GM23338 (cell line): ENCODE measurements at places on chromosomes 4 and X. TPM values are rescaled to one million over a fixed set of nuclear protein-coding genes. Genes with fewer than 3 reads are reported as not detected.

DNA sequence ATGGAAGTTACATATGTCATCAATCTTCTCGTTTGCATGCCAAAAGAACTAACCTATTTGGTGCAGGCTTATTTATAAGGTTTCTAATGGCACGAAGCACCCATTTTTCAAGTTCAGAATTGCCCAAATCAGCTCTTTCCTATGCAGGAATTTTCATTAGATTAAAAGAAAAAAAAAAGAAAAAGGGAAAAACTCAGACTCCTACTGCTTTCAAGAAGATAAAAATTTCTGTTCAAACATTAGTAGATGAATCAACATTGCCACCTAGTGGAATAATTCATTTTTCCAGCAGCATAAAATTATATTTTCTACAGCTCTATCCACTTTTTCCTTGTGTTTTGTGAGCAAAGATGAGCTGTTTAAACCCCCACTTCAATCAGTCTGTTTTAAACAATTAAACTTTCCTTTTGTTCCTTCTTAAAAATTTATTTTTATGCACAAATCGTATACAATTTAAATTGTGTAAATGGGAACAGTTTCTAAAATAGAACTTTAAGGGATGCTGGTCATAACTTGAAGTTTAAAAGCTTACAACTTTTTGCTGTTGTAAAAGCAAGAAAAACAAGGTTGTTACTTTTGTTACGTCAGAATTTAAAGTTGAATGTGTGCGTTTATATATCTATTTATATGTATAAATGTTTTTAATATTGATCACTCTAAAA is 309.9 kb downstream of the ARAP2 start:
- DNase-seq: peak; percentile 65

GRCh38 chrX:53071604-53072417 is 10.4 kb upstream of the TSPYL2 start:
- peak; percentile 77 for DNase-seq

- no peak for DNase-seq
Measured at GRCh38 chr4:81740487-81740886, 268.8 kb upstream of the RASGEF1B start.

- DNase-seq: no peak
Measured at GRCh38 chrX:96361844-96362243, 322.8 kb upstream of the DIAPH2 start.

DNA sequence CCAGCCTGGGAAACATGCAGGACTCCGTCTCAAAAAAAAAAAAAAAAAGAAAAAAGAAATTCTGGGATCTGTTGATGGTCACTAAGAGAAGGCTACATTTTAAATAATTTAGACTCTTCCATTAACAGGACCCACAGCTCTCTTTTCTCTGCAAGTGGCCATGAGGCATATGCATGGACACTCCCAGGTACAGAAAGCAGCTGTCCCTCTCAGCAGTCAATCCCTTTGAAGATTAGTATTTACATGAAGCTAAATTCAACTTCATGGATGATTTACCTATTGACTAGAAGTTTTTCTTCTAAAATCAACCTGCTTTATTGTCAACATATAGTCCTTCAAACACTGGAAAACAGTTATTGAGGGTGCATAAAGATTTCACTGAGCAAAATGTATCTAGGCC is 139.9 kb downstream of the CPEB2 start:
- no peak for DNase-seq

NOX1 gene
- polyA plus RNA-seq: 0.23 and 0.31 TPM in 2 replicates

- no peak for DNase-seq
Measured at GRCh38 chrX:45164021-45164621, 36.6 kb downstream of the DIPK2B start.

GRCh38 chrX:850471-850916 is 219.9 kb downstream of the SHOX start:
- peak; percentile 39 for DNase-seq

GRCh38 chrX:31199840-31200114 is 127.9 kb upstream of the FTHL17 start:
- peak; percentile 39 for DNase-seq

UBA1 gene
- polyA plus RNA-seq: 97.7 and 104 TPM in 2 replicates

GRCh38 chrX:153888344-153888743 is 2.4 kb upstream of the L1CAM start:
- no peak for DNase-seq

DNA sequence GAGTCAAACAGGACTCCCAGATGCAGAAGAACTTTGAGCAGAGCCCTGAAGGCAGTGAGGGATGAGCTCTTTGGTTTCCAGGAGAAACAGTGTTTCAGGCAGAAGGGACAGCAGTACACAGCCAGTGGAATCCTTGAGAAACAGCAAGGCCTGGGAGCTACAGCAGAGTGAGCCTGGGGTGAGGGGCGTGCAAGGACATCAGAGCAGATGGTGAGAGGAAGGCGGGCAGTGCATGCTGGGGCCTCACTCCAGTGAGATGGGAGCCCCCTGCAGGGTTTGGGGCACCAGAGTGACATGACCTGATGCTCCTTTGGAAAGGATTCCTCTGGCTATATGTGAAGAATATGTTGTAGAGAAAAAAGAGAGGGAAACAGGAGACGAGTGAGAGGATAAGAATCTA is 98.1 kb upstream of the EGFL6 start:
- DNase-seq: no peak

- DNase-seq: no peak
Measured at GRCh38 chr4:128107766-128108165, 46.7 kb downstream of the LARP1B start.

GC gene
- 0.38 and 1.7 TPM in 2 replicates for polyA plus RNA-seq

DNA sequence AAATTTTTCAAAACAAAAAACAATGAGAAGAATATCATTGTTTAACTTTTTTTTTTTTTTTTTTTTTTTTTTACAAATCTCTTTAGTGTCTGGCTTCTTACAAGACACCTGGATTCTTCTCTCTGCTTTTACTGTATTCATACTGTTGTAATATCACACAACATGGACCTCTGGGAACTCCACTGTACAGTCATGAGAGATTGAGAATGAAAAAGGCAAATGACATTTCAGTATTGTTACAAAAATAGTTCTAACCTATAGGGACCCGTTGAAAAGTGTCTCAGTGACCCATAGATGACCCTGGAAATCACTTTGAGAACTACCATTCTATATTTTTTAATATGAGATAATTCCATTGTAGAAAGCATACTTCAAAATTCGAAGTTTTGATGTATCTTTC is 124.4 kb downstream of the SLIT2 start:
- no peak for DNase-seq

DNA sequence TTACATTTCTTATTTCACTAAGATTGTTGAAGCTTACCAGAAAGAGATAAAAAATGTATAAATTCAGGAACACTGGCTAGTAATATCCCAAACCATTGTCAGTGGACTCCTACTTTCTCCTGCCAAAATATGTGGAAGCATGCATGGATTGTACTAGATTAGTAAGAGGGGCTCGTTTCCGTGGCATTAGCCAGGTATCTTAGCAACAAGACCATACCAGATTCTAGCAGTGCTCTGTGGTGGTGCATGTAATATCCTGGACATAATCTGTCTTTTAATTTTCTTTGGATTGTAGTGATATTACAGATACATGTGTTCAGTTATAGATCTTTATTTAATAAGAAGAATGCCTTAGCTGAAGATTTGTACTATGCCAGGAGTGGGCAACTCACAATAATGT is 371.9 kb upstream of the PITX2 start:
- DNase-seq: no peak

- no peak for DNase-seq
Measured at GRCh38 chr4:2322841-2323240, 60.9 kb upstream of the MXD4 start.

DNA sequence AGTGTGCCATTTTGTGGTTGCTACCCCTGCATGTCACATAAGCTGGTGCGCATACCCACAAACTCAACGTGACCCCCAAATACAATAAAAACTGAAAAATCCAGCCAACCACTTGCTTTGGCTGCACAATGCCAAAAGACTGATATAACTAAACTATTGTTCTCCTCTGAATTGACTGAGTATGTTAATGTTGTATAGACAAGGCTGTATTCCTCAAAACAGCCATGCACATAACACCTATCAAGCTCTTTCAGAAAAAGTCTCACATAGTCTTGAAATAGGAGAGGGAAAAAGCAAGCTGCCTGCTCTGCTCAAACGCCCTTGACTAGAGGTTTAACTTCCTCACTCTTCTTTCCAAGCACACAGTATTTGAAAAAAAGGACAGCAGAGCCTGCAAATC is 126.4 kb upstream of the NOCT start:
- no peak for DNase-seq

DNA sequence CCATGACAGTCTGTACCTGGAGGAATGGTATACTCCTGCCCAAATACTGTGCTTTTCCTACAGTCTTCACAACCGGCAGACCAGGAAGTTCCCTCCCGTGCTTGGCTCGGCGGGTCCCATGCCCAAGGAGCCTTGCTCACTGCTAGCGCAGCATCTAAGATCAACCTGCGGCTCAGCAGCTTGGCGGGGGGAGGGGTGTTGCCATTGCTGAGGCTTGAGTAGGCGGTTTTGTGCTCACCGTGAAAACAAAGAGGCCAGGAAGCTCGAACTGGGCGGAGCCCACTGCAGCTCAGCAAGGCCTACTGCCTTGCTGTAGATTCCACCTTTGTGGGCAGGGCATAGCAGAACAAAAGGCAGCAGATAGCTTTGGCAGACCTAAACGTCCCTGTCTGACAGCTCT is 152.7 kb downstream of the TEX11 start:
- DNase-seq: peak; percentile 62

- DNase-seq: peak; percentile 40
Measured at GRCh38 chr4:121822796-121823504, 733 bp downstream of the CCNA2 start.

DNA sequence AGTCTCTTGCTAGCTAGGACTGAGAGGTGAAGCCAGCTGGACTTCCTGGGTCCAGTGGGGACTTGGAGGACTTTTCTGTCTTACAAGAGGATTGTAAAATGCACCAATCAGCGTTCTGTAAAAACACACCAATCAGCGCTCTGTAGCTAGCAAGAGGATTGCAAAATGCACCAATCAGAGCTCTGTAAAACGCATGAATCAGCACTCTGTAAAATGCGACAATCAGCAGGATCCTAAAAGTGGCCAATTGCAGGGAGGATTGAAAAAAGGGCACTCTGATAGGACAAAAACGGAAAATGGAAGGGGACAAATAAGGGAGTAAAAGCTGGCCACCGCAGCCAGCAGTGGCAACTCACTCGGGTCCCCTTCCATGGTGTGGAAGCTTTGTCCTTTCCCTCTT is 65.6 kb upstream of the DUSP21 start:
- DNase-seq: no peak

JCHAIN gene
- 0.23 and 0.52 TPM in 2 replicates for polyA plus RNA-seq

WAS gene
- polyA plus RNA-seq: 0.12 and 0.32 TPM in 2 replicates

CFAP99 gene
- not detected in 2 replicates for polyA plus RNA-seq

GRCh38 chr4:113979148-113979904 is at the start of gene ARSJ:
TSS of gene ARSJ (minus strand) at chr4:113979647. CDS start at chr4:113978834, 813 bp downstream.
- peak; percentile 77 for DNase-seq

IL21 gene
- polyA plus RNA-seq: not detected in 2 replicates

USP17L17 gene
- polyA plus RNA-seq: not detected in 2 replicates

ANKRD50 gene
- 5.2 and 5.9 TPM in 2 replicates for polyA plus RNA-seq

GRCh38 chrX:40144576-40144975 is 46.8 kb upstream of the BCOR start:
- peak; percentile 50 for DNase-seq

DNA sequence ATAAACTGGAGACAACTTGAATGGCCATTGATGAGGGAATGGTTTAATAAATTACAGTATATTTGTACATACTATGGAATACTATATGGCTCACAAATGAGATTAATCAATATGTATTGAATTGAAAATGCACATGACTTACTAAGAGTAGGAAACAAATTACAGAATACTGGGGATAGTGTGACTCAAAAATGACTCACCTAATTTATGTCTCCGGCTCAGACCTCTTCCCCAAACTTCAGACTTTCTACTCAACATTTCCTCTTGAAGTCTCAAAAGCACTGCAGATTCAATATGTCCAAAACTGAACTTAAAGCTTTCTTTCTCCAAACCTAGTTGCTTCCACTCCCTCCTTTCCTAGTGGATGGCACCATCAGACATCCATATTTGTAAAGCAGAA is 28.8 kb upstream of the GRIA3 start:
- DNase-seq: no peak

DNA sequence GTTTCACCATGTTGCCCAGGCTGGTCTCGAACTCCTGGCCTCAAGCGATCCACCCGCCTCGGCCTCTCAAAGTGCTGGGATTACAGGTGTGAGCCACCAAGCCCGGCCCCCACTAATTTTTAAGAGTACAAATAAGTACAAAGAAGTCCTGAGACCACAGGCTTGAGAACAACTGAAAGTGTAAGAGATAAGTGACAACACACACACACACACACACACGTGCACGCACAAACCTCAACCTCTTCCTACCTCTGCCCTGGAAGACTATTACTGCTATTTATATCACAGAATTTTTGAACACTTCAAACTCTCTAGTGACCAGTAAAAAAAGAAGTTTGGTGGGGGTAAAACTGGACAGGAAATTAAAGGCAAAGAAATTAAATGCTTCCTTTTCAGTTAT is 7.5 kb downstream of the KLHL15 start:
- no peak for DNase-seq

LANCL3 gene
- polyA plus RNA-seq: 0.11 and 0.26 TPM in 2 replicates

RAB39B gene
- polyA plus RNA-seq: 6.2 and 6.8 TPM in 2 replicates

- DNase-seq: no peak
Measured at GRCh38 chr4:62204136-62204535, 1004.0 kb downstream of the ADGRL3 start.

EVC2 gene
- polyA plus RNA-seq: 3.4 TPM in 2 replicates

DNA sequence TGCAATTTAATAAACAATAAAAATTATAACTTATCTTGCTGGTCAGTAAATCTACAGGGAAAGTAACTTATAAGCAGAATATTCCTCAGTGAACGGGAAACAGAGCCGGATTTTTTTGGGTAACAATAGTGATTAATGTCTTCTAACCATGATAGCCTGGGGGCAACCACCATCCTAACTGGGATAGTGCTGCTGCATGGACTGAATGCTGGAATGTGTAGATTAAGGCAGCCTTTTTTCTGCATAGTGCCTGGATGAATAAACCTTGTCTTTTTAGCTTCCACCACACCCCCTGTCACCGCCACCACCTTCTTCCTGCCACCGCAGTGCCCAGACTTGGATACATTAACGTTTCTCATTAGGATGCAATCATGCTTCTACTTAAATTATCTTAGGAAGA is 83.6 kb upstream of the LNX1 start:
- DNase-seq: no peak

GRCh38 chrX:101220662-101221260 is 1.2 kb downstream of the DRP2 start:
- no peak for DNase-seq

CC2D2A gene
- 11.1 and 13.9 TPM in 2 replicates for polyA plus RNA-seq

AKAP4 gene
- not detected in 2 replicates for polyA plus RNA-seq

CDK16 gene
- polyA plus RNA-seq: 55.9 and 58.9 TPM in 2 replicates
